ENCODE measurements at places on chromosomes 12 and 14.

- DNase-seq, result no peak
Observed at GRCh38 chr12:5262885-5263284, 169.0 kb upstream of the NTF3 start.

DNA sequence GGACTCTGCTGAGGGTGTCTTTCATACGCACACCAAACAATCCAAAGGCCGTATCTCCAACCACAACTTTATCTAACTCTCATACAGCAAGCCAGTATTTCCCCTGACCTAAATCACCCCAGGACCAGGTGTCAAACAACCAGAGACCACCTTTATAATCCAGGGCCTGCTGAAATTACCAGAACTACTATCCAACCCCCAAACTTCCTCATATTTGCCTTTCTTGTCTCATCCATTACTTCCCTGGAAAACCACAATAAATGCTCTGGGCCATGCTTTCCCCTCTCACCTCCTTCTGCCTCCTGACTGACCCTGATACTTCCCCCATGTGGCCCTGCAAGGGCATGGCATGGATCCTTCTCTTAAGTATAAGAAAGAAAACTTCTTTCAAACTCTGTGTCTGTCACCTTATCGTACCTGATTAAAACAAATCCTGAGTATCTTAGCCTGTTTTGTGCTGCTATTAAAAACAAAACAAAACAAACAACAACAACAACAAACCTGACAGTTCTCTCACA lies 44.7 kb upstream of the CRACR2A start:
- no peak for DNase-seq

DNA sequence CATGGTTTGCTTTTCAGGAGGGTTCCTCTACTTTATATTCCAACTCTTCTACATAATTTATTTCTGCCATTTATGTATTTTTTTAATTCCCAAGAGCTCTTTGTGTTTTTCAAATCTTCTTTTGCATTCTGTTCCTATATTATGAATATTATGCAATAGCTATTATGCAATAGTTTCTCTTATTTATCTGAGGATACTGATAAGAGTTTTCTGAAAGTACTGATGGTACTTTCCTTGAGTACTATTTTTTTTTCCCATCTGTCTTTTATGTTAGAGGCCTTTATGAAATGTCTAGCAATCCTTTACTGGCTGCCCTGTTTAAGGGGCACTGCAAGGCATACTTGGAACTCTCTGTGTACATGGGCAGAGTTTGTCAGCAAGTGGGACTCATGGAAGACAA lies 93.4 kb downstream of the SLC41A2 start:
- DNase-seq, result no peak

- DNase-seq, result no peak
Observed at GRCh38 chr12:107133462-107133861, 40.1 kb upstream of the CRY1 start.

DNA sequence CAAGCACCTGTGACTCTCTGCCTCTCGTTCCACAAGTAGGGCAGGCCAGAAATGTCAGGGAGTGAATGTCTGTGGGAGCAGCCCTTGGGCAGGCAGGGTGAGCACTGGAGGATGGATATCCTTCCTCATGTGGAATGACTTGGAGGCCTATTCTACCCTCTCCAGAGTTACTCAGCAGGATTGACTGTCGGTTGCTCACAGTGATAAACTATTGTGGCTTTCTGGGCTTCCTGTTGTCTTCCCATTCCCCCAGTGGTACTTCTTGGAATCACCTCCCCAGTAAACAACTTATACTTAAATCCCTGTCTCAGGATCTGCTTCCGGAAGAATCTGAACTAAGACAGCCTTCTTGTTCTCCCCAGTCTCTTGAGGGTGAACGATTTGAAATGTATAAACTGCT lies 79.6 kb upstream of the MANSC4 start:
- no peak for DNase-seq

DNA sequence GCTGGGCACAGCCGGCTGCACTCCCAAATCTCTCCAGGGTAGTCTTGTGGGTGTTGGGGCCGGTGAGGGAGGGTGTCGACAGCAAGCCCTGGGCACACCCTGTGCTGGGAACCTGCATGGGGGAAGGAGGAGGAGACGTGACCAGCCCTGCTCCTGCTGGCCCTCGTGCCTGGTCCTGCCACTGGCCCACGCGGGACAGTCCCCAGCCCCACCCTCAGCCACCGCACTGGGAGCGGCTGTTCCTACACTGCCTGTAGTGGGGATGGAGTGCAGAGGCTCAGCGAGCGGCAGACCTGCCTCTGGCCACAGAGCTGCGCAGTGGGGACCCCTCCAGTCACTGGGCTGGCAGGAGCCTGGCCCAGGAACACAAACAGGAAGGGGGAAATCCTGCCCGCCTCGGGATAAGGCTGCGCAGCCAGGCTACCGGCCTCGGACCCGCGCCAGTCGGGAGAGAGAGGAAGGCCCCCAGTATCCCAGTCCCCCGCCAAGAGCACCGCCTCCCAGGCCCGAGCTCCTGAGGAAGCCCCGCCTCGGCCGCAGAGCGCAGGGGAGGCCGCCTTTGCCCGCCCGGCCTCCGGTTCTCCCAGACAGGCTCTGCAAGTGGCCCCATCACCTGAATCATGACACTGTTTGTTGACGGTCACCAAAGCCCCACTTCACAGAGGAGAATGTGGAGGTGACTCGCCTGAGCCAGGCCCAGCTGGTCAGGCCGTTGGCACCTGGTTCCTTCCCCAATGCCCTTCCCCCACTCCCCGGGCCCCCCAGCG lies 10.6 kb downstream of the AHNAK2 start:
- DNase-seq, result peak; percentile 56

- DNase-seq, result peak; percentile 76
Observed at GRCh38 chr12:107903341-107904061, 129.0 kb downstream of the ASCL4 start.

- no peak for DNase-seq
Observed at GRCh38 chr14:38887696-38888095, 215.3 kb downstream of the SEC23A start.

DNA sequence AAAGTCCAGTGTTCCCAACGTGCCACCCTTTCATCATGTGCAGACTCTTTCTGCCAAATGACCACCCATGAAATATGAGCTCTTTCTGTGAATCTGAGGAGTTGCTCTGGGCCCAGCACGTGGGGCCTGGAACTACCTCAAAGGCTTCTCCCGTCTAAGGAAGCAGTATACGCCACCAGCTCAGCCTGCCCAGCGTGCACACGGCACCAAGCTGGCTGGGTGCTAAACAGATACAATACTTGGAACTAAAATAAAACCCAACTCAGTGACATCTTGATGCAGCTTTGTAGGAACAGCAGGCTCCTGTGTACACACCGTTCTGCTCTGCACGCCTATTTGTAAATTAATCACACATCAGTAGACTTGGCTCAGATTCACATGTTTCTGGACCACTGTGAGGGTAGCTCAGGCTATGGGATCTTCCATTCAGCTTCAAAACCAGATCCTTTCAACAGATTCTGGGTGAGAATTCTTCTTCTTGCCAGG lies 74.8 kb downstream of the ARL6IP4 start:
- no peak for DNase-seq

DNA sequence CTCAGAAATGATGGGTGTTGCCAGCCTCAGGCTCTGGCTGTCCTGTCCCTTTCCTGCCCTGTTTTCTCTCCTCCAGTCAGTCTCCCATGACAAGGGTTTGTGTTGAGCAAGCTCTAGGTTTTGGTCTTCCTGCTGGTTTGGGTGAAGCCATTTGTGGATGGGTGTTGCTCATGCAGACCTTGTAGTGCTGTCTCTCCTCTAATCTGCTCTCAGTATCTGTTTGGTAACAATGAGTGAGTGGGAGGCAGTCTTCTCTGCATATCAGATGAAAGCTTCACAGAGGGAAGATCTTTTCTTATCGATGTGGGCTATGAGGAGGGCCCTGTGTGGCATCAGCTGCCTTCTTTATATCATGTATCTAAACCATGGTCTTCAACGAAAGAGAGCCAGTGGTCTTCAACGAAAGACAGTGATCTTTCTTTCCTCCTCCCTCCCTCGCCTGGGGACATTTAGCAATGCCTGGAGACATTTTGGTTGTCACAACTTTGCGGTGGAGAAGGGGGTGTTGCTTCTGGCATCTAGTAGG lies 3.6 kb downstream of the CMA1 start:
- DNase-seq, result no peak

DNA sequence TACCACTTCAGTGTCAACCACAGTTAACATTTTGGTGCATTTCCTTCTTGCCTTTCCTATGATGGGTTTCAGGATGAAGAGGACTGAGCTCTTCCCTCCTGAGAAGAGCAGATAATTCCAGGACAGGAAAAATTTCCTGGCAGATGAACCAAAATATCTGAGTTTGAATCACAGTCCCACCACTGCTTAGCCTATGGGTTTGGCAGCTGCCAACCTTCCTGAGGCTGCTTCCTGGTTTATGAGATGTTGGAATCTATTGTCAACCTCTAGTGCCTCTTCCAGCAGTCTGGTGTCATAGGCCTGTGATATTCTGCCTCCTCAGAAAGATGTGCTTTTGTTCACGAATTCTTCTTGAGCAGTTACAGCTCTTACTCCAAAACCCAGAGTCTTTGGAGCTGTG lies 197.4 kb upstream of the FRMD6 start:
- DNase-seq, result no peak

- no peak for DNase-seq
Observed at GRCh38 chr12:43861840-43862150, 25.9 kb downstream of the TMEM117 start.

DNA sequence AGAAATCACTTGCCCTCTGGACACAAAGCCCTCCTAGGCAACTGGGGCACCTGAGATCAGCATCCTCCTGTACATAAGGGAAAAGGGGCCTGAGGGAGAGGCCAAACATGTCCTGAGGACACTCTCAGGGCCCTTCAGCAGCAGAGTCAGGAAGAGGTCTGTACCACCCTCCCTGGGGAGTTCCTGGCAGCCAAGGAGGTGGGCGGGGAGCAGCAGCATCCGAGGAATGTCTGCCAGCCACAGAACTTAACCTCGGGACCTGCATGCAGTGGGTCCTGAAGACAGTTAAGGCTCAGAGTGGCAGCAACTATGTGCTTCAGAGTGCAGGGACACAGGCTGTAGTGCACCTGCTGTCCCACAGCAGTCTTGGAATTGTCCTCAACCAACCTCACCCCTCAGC lies 62.1 kb downstream of the SPTB start:
- no peak for DNase-seq

GRCh38 chr14:99274346-99275221 lies 2.6 kb upstream of the BCL11B start:
- DNase-seq, result peak; percentile 75

- DNase-seq, result no peak
Observed at GRCh38 chr12:79183926-79184325, 319.4 kb downstream of the SYT1 start.

GRCh38 chr12:123853396-123854070 lies 91.4 kb downstream of the DNAH10 start:
- DNase-seq, result no peak

DNA sequence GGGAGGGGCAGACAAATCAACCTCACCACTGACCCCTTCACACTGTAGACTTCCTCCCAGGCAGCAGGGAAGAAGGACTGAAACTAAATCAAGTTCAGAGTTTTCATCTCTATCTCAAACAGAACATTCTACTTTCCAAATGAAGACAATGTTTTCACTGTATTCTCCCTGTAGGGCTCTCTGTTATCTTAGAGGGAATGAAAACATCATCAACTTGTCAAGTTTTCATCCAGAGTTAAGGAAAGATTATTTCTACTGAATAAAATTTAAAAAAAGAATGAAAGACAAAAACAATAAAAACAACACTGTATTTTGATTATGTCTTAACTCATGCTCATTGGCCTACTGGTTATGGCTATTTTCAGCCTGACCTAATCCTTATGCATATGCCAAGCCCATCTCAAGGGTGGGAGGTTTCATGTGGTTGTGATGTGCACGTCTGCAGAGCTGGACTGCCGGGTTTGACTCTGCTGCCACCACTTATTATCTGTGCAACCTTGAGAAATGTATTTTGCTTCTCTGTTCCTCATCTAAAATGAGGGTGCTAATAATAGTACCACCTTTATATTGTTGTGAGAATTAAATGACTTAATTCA lies 152.0 kb upstream of the AVPR1A start:
- no peak for DNase-seq

- no peak for DNase-seq
Observed at GRCh38 chr12:12810553-12811021, 2.6 kb upstream of the DDX47 start.

DNA sequence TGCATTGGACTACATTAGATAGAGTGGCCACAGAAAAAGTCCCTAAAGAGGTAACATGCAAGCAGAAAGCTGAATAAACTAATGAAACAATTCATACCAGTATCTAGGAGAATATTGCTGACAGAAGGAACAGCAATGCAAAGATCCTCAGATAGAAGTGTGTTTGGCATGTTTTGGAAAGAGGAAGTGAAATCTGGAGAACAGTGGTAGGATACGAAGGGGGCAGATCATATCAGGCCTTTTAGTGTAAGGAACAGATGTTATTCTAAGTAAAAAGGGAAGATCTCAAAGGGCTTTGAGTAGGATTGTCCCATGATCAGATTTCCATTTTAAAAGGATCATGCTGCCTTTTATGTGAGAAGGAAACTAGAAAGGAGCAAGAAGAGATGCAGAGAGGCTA lies 342.9 kb downstream of the PAWR start:
- DNase-seq, result no peak

GRCh38 chr14:64591809-64592208 lies 42.0 kb downstream of the PPP1R36 start:
- no peak for DNase-seq

DNA sequence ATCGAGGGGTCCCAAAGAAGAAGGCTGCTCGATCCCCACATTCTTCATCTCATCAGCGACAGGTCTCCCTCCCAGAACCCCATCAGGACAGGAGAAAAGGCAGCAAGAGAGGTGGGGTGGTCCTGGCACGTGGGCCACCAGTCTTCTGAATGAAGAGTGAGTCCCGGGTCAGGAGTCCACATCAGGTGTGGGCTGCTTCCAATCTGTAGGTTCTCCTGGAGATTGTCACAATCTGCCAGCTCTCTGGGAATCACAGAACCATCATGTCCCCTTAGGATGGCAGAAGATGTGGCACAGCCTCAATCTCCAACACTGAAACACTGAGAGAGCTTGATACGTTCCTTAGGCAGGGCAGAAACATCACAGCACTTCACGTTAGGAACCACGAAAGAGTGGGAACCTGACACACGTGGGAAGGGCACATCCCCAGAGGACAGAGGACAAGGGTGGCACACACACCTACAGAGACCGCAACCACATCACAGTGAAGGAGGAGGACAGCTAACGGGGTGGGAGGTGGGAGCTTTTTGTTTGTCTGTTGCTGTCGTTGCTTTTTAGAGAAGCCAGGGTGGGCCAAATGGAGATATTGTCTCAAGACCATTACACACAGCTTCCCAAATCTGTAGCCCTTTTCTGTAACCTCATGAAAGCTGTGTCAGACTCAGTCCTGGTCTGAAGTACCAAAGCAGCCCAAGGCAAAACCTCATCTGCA lies 284.5 kb downstream of the DPF3 start:
- DNase-seq, result no peak

- DNase-seq, result no peak
Observed at GRCh38 chr12:57887631-57888408, 41.3 kb upstream of the CTDSP2 start.
